ENCODE measurements at places on chromosomes 2 and 18.

DNA sequence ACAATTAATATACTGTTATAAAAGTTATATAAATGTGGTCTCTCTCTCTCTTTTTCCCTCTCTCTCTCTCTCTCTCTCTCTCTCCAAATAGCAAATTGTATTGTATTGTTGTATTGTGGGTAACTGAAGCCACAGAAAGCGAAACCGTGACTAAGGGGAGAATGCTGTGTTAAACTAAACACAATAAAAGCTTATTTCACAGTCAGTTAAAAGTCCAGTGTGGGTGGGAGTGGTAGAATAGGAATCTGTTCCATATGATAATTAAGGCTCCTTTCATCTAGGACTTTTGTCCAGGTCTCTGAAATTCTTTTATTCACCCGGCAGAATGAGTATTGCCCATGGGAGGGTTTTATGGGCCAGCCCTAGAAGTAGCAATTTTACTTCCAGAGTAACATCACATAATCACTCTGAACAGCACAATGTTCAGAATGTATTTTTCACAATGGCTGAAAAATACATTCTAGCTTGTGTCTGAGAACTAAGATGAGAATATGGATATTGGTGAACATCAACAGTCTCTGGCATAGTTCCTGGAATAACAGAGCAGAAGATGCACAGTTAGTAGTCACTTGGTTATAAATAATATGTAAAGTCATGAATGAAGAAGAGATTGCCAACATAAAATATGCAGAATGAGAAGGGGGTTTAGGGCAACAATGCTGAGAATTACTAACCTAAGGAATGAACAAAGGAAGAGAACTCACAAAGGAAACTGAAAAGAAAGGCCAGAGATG lies 399.1 kb downstream of the PLCL1 start:
- no peak for DNase-seq

GRCh38 chr18:2891526-2892431 lies 45.0 kb downstream of the EMILIN2 start:
- no peak for DNase-seq

- DNase-seq: no peak
These were observed 69.9 kb downstream of the MEMO1 start for GRCh38 chr2:31940920-31941319.

DNA sequence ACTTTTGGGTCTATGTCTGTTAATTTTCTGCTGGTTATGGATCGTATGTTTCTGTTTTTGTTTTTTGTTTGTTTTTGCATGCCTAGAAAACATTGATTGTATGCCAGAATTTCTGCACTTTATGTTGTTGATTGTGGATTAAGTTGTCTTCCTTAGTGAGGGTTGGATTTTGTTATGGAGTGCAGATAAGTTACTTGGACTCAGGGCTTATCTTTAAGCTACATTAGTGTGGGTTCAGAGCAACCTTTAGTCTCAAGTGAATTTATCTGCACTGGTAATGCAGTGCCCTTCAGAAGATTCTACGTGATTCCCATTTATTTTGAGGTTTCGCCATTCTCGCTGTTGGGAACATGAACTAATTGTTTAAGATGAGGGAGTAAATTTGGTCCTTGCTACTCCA lies 32.9 kb downstream of the UBR3 start:
- no peak for DNase-seq

GRCh38 chr2:217204358-217204757 lies 344.5 kb upstream of the TNP1 start:
- no peak for DNase-seq
